ENCODE measurements at places on chromosomes 12 and 14. TPM values are rescaled to one million over a fixed set of nuclear protein-coding genes. Genes with fewer than 3 reads are reported as not detected.

Gene PTPRQ
- total RNA-seq, result 0.64 TPM

Gene SIX4
- total RNA-seq, result 1.4 TPM

Gene CLEC2D
- not detected for total RNA-seq

Gene SLC39A9
- 26.2 TPM for total RNA-seq

GRCh38 chr12:46835785-46836184, 10.0 kb upstream of the SLC38A4 start:
- no peak for DNase-seq

Gene TGM1
- total RNA-seq, result 1.7 TPM

DNA sequence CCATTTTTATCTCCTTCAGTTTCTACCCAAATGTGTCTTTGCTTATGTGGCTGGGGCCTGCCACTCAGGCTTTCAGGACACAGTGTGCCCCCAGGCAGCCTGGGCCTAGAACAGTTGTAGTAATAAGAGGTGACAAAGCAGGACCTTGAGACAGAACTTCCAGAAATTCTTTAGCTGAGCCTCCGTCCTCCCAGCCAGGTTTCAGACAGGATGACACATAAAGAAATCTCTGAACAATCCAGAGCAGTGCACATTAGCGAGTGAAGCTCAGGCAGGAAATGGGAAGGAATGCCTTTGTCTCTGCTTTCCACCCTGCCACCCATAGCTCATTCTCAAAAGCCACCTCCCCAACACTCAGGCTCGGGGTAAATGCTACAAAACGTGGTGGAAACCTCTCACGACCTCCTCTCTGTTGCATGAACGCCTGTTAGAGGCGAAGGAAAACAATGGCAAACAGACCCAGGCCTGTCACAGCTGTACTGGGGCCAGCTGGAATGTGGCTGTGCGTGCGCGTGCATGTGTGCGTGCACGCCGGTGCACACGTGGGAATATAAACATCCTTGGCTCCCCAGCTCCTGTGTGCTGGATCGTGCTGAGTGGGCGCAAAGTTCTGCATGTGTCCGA, 286.7 kb downstream of the ZFP36L1 start:
- DNase-seq, result no peak

DNA sequence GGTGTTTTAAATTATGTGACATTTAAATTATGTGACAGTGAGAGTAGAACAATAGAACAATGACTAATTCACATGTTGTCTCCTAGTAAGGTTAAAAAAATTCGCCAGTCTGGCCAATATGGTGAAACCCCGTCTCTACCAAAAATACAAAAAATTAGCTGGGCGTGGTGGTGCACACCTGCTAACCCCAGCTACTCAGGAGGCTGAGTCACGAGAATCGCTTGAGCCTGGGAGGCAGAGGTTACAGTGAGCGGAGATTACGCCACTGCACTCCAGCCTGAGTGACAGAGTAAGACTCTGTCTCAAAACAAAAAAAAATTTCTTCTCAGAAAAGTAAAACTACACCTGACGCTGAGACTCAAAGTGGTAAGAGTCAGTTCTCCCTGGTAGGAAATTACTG, 2.7 kb downstream of the CS start:
- no peak for DNase-seq

- DNase-seq, result no peak
These were observed 5.0 kb downstream of the RNASE9 start for GRCh38 chr14:20555845-20556244.

Gene GYS2
- total RNA-seq, result not detected

GRCh38 chr14:99724939-99725773, 41.1 kb downstream of the CYP46A1 start:
- DNase-seq, result no peak

- DNase-seq, result no peak
These were observed 23.0 kb downstream of the FAM222A start for GRCh38 chr12:109736552-109737108.

DNA sequence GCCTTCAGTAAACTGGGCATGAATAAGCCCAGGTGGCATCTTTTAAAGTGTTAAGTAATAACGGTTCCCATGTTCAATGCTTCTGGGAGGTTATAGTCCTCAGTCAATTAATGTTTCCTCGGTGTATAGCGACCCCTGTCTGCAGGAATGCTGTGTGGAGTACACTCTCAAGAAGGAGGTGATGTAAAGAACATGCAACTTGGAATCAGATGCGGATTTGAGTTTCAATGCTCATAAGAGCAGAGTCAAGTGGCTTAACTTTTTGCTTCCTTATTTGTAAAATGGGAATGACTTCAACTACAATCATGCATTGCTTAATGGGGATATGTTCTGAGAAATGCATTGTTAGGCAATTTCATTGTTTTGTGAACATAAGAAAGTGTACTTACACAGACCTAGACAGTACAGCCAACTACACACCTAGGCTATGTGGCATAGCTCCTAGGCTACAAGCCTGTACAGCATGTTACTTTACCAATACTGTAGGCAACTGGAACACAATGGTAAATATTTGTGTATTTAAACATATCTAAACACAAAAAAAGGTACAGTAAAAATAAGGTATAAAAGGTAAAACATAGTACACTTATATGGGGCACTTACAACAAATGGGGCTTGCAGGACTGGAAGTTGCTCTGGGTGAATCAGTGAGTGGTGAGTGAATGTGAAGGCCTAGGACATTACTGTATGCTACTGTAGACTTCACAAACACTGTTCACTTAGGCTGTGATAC, 6.7 kb upstream of the MRPS35 start:
- no peak for DNase-seq

- DNase-seq, result no peak
These were observed 4.2 kb downstream of the HSPA2 start for GRCh38 chr14:64544607-64545312.

GRCh38 chr14:81062816-81063215, 107.4 kb downstream of the TSHR start:
- no peak for DNase-seq

- no peak for DNase-seq
These were observed 183.0 kb downstream of the ERC1 start for GRCh38 chr12:1173781-1174617.

DNA sequence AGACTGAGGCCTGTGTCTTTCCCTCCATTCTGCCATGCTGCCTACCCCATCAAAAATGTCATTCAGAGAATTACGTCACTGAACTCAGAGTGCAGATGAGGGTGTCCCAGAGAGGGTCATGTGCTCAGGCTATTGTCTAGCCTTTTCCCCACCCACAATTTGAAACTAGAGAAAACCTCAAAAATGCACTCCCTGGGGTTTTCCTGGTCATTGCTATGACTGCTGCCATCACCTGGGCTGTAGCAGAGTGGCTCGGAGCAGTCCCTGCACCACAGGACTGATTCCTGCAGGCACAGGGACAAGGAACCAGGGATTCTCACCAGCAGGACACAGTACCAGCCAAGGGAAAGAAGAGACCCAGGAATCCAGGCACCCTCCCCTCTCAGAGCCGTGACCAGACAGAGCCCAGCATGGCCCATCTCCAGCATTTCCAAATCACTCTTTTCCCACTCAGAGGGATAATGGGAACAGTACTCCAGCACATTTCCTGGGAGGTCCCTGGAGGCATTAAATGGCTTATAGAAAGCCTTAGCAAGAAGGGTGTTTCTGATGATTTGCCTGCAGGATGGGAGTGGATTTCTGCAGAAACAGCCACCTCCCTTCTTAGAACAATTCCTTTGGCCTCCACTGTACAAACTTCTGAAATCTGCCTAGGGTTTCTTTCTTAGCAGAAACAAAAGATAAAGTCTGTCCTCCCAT, 45.9 kb downstream of the VWF start:
- no peak for DNase-seq

- DNase-seq, result no peak
These were observed 28.2 kb downstream of the TTC7B start for GRCh38 chr14:90788031-90788430.

DNA sequence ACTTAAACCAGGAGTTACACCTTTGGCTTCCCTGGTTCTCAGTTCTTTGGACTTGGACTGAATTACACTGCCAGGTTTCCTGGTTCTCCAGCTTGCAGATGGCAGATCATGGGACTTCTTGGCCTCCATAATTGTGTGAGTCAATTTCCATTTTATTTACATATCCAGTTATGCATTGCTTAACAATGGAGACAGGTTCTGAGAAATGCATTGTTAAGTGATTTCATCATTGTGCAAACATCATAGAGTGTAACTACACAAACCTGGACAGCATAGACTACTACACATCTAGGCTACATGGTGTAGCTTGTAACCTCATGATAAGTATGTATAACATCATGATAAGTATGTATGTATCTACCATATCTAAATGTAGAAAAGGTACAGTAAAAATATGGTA, 276.1 kb upstream of the BTG1 start:
- DNase-seq, result no peak

DNA sequence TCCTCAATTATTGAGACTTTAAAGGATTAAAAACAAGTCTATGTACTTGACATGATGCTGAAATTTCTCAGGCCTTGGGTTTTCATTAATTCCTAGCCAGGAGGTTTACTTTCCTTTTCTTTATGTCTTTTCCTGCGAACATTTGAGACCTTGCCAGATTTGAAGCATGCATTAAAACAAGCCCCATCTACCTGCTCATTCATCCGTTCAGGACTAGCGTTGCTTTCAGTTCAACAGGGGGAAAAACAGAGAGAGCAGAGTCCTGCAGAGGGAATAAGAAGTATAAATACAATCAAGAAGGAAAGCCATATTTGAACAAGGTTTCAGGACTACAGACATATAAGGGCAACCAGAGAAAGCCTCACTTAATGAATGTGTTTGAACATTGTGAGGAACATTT, 542.4 kb downstream of the DIO2 start:
- DNase-seq, result no peak

DNA sequence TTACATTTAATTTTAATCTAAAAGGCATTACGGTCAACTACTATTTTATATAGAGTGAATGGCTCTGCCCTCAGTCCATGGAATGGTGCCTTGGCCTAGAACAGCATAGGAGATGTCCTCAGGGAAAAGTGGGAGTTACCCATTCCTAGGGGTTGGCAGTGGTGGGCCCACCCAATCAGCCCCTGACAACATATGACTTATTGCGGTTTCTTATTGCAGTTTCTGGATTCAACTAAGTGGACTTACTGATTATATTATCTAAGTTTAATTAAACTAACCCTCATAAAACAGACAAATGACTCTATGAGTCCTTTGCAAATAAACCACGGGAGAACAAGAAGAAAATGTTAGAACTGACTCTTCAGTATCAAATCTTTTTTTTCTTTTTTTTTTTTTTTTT, 2.3 kb upstream of the PPP2R5E start:
- DNase-seq, result no peak

Gene SLC25A47
- not detected for total RNA-seq

DNA sequence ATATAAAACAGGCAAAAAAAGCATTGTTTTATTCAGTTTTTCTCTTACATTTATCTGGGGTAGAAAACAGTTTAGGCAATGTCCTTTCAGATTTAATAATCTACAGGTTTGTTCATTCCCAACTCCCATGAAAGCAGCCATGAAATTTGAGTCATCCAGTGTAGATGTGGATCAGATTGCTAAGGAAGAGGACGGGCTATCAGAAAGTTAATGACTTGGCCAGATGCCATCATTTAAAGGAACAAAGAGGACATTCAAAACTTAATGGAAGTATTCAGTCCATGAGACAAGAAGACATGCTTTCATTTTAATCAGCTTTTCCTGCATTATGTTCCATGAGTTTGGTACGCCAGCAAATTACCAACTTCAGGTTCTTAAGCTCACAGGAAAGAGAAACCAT, 31.1 kb upstream of the POC1B start:
- no peak for DNase-seq

Gene HOXC4
- total RNA-seq, result 0.32 TPM

Gene PMEL
- not detected for total RNA-seq

- peak; percentile 98 for DNase-seq
These were observed 1.4 kb upstream of the FOS start for GRCh38 chr14:75277008-75277814.

DNA sequence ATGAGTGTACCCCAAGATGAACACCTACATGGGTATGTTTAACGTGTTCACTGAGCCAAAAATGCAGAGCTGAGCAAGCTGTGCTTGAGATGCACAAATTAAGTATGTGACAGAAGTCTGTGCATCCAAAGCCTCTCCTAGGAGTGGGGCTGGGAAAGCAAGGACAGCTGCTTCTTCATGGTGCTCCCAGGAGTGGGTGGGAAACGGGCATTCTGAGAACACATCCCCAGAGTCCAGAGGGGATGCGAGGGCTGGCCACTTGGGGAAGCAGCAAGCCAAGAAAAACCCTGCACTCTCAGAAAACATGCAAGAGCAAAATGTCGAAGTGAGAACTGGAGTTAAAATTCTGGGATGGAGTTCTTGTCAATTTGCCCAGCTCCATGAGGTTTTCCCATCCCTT, 414.3 kb downstream of the BCAT1 start:
- no peak for DNase-seq

Gene TRPV4
- total RNA-seq, result not detected

DNA sequence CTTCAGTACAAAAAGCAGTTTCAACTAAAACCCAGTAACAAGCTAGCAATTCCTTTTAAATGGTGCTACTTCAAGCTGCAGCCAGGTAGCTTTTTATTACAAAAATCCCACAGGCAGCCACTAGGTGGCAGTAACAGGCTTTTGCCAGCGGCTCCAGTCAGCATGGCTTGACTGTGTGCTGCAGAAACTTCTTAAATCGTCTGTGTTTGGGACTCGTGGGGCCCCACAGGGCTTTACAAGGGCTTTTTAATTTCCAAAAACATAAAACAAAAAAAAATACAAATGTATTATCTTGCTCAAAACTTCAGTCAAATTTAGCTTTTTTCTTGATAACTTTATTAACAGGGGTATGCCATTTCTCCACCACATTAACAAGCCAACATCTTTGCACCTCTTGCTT, 3.6 kb upstream of the CLEC4E start:
- DNase-seq, result no peak

DNA sequence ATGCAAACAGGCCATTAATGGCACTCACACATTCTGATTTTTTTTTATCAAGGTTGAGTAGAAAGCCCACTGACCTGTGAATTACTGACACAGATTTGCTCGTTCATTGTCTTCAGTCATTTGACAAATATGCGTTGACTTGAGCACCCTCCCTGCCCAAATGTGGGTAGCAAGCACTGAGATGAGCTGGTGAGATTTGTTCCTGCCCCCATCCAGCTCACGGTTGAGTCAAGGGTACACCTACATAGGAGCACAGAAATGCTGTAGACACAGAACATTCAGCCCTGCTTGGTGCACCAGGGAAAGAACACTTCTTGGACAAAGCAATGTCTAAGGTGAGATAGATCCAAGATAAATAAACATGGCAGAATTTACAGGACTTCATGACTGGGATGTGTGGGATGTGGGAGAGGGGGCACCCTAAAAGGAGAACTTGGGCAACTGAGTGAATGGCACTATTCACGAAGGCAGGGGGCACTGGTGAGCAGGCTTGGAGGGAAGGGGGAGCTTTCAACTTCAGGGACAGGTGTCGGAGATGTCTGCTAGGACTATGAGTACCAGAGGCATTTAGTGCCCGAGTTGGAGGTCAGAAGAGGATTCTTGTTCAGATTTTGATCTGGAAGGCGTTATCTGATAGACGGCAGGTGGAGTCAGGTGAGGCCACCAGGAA, 213.4 kb downstream of the VRK1 start:
- no peak for DNase-seq

DNA sequence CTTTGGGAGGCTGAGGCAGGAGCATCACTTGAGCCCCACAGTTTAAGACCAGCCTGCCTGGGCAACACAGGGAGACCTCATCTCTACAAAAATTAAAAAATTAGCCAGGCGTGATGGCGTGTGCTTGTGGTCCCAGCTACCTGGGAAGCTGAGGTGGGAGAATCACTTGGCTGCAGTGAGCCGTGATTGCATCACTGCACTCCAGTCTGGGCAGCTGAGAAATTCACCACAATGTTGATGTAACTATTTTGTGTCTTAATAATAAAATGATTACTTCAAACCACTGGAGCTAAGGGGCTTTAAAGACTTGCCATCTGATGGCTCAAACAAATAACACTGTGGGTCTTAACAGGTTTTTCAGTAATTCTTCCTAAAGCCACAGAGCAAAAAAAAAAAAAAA, 10.8 kb downstream of the ERH start:
- DNase-seq, result no peak

Gene CRIP1
- 106 TPM for total RNA-seq
